ENCODE measurements at places on chromosomes 12 and 14. TPM values are rescaled to one million over a fixed set of nuclear protein-coding genes. Genes with fewer than 3 reads are reported as not detected.

DNA sequence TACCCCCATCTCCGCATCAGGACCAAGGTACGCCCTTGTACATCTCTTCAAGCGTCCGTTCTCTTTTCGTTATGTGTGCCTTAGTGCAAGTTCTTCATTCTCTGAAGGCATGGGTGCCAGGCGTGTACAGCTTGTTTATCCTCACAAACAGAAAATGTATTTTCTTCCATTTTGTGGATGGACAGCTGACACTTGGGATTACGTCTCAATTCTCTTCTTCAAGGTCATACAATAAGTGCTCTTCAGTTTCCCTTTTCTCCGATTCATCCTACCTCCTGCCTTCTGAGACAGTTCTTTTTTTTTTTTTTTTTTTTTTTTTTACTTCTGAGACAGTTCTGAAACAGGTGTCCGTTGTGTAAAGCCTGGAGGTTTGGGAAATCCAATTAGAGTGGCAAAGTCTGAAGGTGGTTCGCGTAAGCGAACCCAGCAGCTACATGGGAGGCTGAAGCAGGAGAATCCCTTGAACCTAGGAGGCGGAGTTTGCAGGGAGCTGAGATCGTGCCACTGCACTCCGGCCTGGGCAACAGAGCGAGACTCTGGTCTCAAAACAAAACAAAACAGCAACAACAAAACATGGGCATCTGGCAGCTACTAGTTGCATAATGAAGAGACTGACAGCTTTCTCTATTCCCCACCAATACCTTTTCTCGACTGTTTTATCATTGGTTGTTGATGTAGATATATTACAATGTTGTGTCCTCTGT is 734 bp downstream of the COX6A1 start:
- peak overlapping the region; percentile 93 for H3K4me3 ChIP-seq
- H3K4me1 ChIP-seq = peaks cover 20% of the 10 kb centered on the region
- H3K36me3 ChIP-seq = peaks cover 25% of the 10 kb centered on the region
- no peaks in the 10 kb centered on the region for H3K27me3 ChIP-seq
- no peak for DNase-seq

- peak overlapping the region; percentile 87 for H3K4me3 ChIP-seq
- peaks cover 5% of the 10 kb centered on the region for H3K4me1 ChIP-seq
- no peak for DNase-seq
Measured at GRCh38 chr14:23469906-23470403, 452 bp downstream of the NGDN start.

DNA sequence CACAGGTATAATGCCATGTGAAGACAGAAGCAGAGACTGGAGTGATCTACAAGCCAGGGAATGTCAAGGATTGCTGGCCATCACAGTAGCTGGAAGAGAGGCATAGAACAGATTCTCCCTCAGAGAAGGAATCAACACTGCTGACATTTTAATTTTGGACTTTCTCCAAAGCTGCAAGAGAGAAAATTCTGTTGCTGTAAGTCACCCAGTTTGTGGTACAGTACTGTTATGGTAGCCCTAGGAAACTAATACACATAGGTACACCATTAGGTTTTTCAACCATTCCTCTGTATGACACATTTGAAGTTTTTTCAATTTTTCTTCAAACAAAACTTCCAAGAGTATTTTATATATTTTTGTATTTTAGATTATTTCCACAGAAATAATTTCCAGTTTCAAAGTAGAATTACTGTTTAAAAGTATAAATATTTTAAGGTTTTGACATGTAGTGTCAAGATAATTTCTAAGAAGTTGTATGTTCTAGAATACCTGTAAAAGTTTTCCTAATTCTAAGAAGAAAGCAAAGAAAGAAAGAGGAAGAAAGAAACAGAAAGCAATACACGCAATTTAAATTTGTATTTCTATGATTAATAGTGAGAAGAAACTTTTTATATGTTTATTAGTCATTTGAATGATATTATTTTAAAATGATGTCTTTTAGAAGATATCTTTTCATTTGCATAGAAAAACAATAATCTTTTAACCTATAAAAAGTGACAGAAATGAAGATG is 64.9 kb upstream of the CATSPERB start:
- H3K27ac ChIP-seq = no peak overlapping the region
- no peaks in the 10 kb centered on the region for H3K27me3 ChIP-seq
- no peak overlapping the region for H3K4me3 ChIP-seq
- no peak for DNase-seq
- no peaks in the 10 kb centered on the region for H3K36me3 ChIP-seq

DNA sequence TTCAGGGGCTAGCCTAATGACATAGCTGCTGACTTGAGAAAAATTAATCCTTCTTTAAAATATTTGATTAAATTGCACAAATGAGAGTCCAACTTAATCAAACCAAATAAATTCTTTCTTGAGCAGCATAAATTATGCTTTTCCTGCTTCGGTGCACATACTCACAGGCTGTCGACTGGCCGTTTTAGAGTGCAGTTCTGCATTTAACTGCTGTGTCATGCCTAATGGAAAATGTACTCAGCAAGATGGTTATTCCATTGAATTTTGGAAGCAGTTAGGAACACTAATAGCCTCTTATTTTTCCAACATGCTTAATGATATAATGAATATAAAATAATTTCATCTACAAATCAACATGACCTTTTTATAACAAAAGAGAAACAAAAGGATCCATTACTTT is 266.1 kb upstream of the LRIG3 start:
- H3K27ac ChIP-seq = no peak overlapping the region
- H3K4me1 ChIP-seq = no peaks in the 10 kb centered on the region
- no peaks in the 10 kb centered on the region for H3K36me3 ChIP-seq
- H3K4me3 ChIP-seq = no peak overlapping the region
- H3K27me3 ChIP-seq = no peaks in the 10 kb centered on the region

GRCh38 chr12:27330846-27331245 is 1.8 kb upstream of the BMAL2 start:
- H3K27ac ChIP-seq = no peak overlapping the region
- peaks cover 2% of the 10 kb centered on the region for H3K4me1 ChIP-seq
- no peak overlapping the region for H3K4me3 ChIP-seq

DNA sequence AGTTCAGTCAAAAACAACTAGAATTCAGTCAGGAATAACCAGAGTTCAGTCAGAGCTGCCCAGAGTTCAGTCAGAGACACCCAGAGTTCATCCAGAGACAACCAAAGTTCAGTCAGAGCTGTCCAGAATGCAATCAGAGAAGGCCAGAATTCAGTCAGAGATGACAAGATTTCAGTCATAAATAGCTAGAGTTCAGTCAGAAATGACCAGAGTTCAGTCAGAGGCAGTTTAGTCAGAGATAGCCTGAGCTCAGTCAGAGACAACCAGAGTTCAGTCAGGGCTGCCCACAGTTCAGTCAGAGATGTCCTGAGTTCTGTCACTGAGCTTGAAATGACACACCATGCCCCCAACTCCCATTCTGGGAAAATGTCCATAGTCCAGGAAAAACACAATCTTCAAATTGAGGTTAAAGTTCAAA is 1102.8 kb downstream of the BCL11B start:
- H3K27ac ChIP-seq = peak overlapping the region; percentile 80
- no peak overlapping the region for H3K4me3 ChIP-seq
- no peaks in the 10 kb centered on the region for H3K36me3 ChIP-seq
- DNase-seq = no peak

DNA sequence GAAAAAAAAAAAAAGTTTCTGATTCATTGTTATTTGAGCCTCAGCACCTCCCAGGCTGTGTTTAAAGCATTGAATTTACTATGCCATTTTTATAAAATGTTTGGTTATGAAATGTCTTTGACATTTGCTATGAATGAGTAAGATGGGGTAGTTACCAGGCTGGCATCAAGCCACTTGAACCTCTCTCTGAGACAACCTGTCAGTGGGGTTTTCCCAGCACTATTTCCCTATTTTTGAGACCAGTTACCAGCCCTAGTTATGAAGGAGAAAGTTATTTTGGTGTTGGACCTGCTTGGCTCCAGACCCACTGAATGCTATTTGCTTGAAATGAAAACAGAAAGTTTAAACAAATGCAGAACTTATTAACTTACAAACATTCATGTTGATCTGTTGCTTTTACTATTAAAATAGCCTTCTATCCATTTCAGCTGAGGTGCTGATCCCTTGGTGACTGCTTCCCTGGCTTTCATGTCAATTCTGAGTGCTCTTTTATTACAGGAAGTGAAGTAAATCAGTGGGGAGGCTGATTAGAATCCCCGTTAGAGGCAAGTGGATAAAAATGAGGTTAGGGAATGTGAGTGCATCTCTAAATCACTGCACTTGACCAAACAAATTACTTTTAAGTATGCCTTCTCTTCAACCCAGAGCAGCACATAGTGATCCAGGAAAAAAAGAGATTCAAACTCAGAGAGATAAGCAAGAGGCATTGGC is 37.8 kb downstream of the LLPH start:
- DNase-seq = no peak
- H3K36me3 ChIP-seq = no peaks in the 10 kb centered on the region
- H3K27ac ChIP-seq = no peak overlapping the region
- no peaks in the 10 kb centered on the region for H3K27me3 ChIP-seq

GRCh38 chr12:125650587-125650986 is 585.4 kb downstream of the AACS start:
- no peak overlapping the region for H3K4me3 ChIP-seq
- DNase-seq = no peak

DNA sequence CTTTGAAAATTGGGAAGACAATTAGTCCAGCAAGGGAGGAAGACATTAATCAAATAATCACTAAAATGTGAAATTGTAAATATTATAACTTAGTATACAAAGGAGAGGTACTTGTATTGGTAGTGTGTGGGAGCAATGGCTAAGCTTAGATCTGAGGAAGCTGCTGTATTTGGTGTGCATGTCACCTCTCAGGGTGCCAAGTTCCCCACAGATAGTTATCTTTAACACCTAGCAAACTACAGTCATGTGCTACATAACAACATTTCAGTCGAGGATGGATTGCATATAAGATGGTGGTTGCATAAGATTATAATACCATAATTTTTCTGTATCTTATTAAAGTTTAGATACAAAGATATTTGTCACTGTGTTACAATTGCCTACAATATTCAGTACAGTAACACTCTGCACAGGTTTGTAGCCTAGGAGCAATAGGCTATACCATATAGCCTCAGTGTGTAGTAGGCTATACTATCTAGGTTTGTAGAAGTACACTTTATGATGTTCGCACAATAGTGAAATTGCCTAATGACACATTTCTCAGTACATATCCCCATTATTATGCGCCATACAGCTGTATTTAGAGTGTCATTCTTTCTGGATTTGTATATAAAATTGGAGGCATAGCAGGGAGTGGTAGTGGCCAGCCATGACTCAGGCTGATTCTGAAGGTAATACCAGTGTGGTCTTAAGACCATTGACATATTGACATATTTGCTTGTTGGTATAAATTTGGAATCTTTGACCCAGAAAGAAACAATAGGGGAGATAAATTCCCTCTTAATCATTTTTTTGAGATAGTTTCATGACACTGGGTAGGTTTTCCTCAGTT is 55.8 kb downstream of the RAD51B start:
- no peaks in the 10 kb centered on the region for H3K27me3 ChIP-seq
- H3K36me3 ChIP-seq = no peaks in the 10 kb centered on the region
- no peak for DNase-seq
- H3K4me1 ChIP-seq = no peaks in the 10 kb centered on the region
- H3K27ac ChIP-seq = no peak overlapping the region

DNA sequence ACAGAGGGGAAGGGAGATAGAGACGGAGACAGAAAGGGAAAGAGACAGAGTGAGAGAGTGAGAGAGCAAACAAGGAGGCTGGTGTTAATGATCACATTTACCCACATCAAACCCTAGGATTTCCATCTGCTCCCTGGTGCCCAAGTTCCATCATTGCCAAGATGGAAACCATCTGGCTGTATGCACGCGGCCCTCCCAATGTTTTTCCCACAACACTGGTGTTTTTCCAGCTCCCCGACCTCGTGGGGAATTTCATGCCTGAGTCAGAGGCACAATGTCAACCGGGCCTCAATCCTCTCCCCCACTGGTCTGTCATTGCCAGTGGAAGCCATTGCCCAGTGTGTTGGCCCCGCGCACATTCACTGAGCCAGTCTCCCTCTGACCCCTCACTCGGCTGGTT is 19.9 kb upstream of the BDKRB2 start:
- no peak overlapping the region for H3K4me3 ChIP-seq
- H3K4me1 ChIP-seq = no peaks in the 10 kb centered on the region
- DNase-seq = no peak
- H3K27me3 ChIP-seq = peaks cover 37% of the 10 kb centered on the region
- no peak overlapping the region for H3K27ac ChIP-seq

- no peaks in the 10 kb centered on the region for H3K27me3 ChIP-seq
- H3K4me3 ChIP-seq = no peak overlapping the region
- no peak overlapping the region for H3K27ac ChIP-seq
- H3K36me3 ChIP-seq = no peaks in the 10 kb centered on the region
Measured at GRCh38 chr14:53620317-53620716, 336.3 kb downstream of the BMP4 start.

- H3K36me3 ChIP-seq = no peaks in the 10 kb centered on the region
- no peak overlapping the region for H3K27ac ChIP-seq
- H3K27me3 ChIP-seq = no peaks in the 10 kb centered on the region
- no peaks in the 10 kb centered on the region for H3K4me1 ChIP-seq
- H3K4me3 ChIP-seq = no peak overlapping the region
Measured at GRCh38 chr14:98953551-98954348, 318.2 kb downstream of the BCL11B start.

- H3K27me3 ChIP-seq = peaks cover 1% of the 10 kb centered on the region
- no peaks in the 10 kb centered on the region for H3K4me1 ChIP-seq
- H3K36me3 ChIP-seq = no peaks in the 10 kb centered on the region
- H3K4me3 ChIP-seq = no peak overlapping the region
- H3K27ac ChIP-seq = no peak overlapping the region
- DNase-seq = no peak
Measured at GRCh38 chr12:34403706-34404376, 381.5 kb downstream of the ALG10 start.

DNA sequence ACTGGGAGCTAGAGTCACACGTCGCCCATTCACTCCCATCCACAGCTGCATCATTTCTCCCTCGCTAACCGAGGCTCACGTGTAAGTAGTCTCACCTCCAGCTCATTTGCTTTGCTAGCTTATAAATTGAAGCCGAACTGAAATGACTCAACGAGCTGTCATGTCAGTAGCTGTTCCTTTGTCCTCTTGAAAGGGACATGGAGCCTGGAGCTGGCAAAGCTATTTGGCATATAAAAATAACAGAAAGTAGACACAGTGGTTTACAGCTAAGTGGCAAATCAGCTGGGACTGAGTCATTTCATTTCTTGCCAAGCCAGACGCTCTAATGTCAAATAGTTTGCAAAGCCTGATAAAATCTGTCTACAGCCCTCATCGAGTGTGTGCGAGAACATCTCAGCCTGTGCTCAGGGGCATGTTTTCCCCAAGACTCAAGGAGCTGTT is 114.4 kb upstream of the TMEM233 start:
- DNase-seq = no peak
- no peaks in the 10 kb centered on the region for H3K36me3 ChIP-seq
- no peak overlapping the region for H3K4me3 ChIP-seq
- no peaks in the 10 kb centered on the region for H3K4me1 ChIP-seq

CORO1C gene
- total RNA-seq = 11.4 TPM

ENDOU gene
- not detected for total RNA-seq

KRT85 gene
- not detected for total RNA-seq

NGB gene
- total RNA-seq = not detected

CABP1 gene
- not detected for total RNA-seq

PMEL gene
- not detected for total RNA-seq

SDSL gene
- total RNA-seq = not detected

RTN1 gene
- total RNA-seq = 0.25 TPM

HSP90AA1 gene
- 259 TPM for total RNA-seq

R3HDM2 gene
- 94.4 TPM for total RNA-seq

RNASE7 gene
- total RNA-seq = not detected

All from T-cell (primary cell).